Esophagus squamous epithelium (tissue), 5 donors: ENCODE measurements at places on chromosomes 5 and 9.

- no peak for DNase-seq
Measured at GRCh38 chr5:61576556-61576955, 244.5 kb downstream of the ZSWIM6 start.

GRCh38 chr9:6239048-6239461 is 23.4 kb downstream of the IL33 start:
- DNase-seq = no peak

GRCh38 chr9:109329638-109330258 is 8.9 kb upstream of the EPB41L4B start:
- DNase-seq = no peak

- DNase-seq = no peak
Measured at GRCh38 chr5:126374109-126374416, 49.1 kb upstream of the GRAMD2B start.

DNA sequence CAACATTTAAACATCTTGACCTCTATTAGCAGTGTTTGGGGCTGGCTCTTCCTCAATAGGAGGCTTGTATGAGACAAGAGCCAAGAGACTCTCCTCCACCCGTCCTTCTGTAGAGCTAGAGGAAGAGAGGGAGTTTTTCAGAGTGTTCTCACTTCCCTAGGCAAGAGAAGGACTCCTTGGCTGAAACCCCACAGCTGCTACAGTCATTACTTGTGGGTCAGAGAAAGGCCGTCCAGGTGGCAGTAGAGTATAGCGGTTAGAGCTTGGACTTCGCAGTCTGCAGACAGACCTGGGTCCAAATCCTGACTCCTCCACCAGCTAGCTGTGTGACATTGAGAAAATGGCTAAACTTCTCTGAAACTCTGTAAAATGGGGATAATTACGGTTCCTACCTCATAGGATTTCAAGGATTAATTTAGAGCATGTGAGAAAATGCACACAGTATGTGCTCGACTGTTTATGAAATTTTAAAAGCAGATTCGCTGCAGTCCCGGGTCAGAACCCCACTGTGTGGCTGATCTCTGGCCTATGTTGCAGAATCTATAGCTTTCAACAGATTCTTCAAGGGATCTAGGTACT is 80.8 kb upstream of the ARAP3 start:
- no peak for DNase-seq

DNA sequence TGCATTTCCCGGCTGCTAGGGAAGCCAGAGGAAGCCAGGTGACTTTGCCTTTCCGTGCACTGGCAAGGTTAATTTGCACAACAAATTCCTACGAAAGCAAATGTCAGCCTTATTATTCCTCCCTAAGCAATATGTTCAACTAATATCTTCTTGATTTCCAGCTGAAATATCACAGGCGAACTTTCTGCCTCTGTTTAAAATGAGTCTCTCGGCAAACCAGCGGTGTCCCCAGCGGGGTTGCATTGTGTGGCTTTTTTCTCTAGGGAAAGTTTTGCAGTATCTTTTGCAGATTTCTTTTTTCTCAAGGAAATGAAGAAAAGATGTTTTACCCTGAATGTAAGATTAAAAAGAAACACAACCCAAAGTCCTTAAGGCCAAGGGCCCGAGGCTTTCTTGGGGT is 1.9 kb downstream of the DBH start:
- no peak for DNase-seq

DNA sequence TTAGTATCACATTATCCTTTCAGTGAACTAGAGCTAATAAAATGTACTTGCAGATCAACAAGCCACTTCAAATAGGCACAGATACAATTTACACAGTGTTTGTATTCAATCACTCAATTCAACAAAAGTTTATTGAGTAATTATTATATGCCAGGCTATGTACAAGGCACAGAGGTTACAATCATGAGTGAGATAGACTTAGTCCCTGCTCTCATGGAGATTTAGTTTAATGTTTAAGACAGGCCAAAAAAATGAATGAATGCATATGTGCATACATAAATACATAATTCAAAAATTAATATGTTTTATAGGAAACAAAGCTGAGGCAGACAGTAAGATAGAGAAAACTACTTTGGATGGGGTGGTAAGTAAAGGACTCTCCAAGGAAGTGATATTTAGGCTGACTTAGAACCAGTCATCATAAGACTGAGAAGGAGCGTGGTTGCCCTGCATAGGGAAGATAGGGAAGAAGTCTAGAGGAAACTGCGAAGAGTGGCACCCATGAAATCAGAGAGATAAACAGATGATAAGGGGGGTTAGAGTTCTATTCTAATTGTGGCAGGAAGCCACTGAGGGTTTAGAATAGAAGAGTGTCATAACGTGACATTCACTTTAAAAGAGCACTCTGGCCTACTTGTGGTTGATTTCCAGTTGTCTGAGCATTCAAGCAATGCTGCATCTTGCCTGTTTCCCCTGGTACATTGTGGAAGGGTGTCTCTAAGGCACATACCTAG is 49.7 kb upstream of the GRAMD2B start:
- no peak for DNase-seq

GRCh38 chr5:136675769-136676168 is 310.4 kb upstream of the TRPC7 start:
- no peak for DNase-seq

DNA sequence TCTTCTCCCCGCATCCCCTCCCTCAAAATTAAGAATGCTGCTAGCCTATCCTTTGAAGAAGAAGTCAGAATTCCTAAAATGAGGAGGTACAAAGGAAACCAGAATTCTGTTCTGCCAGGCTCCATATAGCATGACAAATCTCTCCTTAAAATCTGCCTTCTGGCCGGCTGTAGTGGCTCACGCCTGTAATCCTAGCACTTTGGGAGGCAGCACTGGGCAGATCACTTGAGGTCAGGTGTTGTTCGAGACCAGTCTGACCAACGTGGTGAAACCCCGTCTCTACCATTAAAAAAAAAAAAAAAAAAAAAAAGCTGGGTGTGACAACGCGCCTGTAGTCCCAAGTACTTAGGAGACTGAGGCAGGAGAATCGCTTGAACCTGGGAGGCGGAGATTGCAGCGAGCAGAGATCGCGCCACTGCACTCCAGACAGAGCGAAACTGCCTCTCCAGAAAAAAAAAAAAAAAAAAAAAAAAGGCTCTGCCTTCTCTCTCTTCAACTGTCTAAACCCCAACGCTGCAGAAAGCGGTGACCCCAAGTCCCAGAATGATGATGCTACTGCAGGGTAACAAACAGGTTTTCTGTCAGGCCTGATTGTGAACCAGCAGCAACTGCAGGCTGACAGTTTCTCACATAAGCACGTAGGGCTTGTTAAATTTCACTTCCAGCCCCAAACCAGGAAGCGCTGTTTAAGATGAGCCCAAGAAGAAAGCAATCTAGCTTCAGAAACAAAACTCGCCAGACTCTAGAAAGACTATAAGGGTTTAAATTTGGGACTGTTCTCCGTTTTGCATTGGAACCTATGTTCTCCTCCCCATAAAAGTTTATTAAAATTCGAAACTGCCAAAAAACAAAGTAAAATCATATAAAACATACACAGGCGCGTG is 963 bp upstream of the CAST start:
- no peak for DNase-seq

- DNase-seq = no peak
Measured at GRCh38 chr5:55036477-55036876, 12.4 kb downstream of the GZMK start.

DNA sequence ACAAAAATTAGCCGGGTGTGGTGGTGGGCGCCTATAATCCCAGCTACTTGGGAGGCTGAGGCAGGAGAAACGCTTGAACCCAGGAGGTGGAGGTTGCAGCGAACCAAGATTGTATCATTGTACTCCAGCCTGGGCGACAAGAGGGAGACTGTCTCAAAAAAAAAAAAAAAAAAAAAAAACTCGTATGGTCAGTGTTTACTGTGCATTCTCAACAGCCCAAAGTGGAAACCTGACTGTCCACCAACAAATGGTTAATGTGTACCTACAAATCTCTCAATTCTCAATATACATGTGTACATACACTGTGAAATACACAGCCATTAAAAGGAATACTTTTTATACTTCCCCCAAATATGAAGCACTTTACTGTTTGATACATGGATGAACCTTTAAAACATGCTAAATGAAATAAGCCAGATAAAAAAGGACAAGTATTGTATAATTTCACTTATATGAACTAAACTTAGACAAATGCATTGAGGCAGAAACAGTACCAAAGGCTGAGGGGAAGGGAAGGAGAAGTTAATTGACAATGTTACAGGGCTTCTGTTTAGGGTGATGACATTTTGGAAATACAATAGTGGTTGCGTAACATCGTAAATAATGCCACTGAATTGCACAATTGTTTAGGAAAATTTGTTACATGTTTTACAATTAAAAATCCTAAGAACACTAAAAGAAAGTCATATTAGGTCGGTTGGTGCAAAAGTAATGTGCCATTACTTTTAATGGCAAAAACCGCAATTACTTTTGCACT is 16.5 kb downstream of the DNAJA1 start:
- DNase-seq = no peak

GRCh38 chr9:21078702-21079101 is 960 bp upstream of the IFNB1 start:
- no peak for DNase-seq

GRCh38 chr9:125820100-125820804 is 73.1 kb downstream of the PBX3 start:
- DNase-seq = no peak

DNA sequence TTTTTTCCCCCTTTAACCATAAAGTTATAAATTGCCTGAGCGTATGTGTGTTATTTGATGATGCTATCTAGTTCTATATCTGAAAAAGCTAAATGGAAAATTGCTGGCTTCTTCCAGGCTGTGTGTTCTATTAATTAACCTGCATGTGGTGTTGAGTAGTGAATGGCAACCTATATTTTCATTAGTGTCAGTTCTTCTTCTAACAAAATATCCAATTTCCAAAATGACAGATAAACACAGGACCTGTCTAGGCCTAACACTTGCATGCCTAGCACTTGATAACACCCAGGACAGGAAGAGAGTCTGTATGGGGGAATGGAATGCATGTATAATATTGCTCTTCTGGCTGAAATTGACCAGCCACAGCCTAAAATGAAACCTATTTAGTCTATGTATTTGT is 91.7 kb downstream of the CD180 start:
- no peak for DNase-seq
